ENCODE measurements at places on chromosomes 4 and X.

GRCh38 chrX:97045470-97045869 is 161.8 kb downstream of the RPA4 start:
- DNase-seq, result no peak

- DNase-seq, result no peak
These were observed 64.0 kb downstream of the RASGEF1B start for GRCh38 chr4:81407726-81408125.

DNA sequence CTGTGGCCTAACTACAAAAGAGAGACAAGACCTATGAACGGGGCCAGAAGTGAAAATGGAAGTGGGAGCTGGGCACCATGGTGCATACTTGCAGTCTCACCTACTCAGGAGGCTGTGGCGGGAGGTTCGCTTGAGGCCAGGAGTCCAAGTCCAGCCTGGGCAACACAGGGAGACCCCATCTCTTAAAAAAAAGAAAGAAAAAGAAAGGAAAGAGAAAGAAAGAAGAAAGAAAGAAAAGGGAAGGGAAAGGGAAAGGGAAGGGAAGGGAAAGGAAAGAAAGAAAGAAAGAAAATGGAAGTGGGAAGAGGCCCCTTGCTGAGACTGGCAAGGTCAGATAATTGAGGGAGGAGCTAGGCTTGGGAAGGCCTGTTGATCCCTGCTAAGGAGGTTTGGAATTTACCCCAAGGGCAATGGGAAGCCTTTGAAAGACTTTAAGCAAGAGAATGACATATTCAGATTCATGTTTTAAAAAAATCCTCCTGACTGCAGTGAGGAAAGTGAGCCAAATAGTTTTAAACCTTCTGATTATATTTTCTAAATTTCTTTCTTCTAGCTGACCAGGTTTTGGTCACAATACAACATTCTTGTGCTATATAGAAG is 17.7 kb upstream of the HERC5 start:
- no peak for DNase-seq

- DNase-seq, result no peak
These were observed 23.9 kb upstream of the CXCL13 start for GRCh38 chr4:77581724-77582123.

GRCh38 chr4:12200226-12200625 is 771.5 kb upstream of the HS3ST1 start:
- no peak for DNase-seq

- no peak for DNase-seq
These were observed 17.2 kb upstream of the SFRP2 start for GRCh38 chr4:153806073-153806472.

DNA sequence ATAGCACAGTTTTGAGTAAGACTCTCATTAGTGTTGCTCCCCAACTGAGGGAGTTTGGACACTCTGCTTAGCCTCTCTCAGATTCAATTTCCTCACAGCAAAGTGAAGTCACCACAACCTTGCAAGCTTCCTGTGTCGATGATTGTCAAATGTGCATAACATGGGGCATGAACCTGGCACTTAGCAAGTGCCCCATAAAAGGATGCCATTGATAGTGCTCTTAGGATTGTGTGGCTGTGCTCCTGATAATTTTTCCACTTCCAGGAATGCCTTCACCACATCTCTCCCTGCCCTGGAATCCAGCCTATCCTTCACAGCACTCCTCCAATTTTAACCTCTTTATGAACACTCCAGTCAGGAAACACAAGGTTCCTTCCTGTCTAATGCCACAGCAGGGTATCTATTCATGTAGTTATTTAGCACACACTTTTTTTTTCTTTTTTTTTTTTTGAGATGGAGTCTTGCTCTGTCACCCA is 309.4 kb downstream of the PPP3CA start:
- no peak for DNase-seq

- no peak for DNase-seq
These were observed 98.5 kb upstream of the ETNPPL start for GRCh38 chr4:108861334-108861733.

- no peak for DNase-seq
These were observed 172.5 kb upstream of the GATB start for GRCh38 chr4:151933122-151933827.

- no peak for DNase-seq
These were observed 192.6 kb downstream of the AFAP1 start for GRCh38 chr4:7747062-7747385.

- DNase-seq, result no peak
These were observed 52.6 kb downstream of the NAF1 start for GRCh38 chr4:163113921-163114713.

- DNase-seq, result no peak
These were observed 65.8 kb downstream of the SLIT2 start for GRCh38 chr4:20317424-20317985.

- DNase-seq, result no peak
These were observed at the start of gene PITX2 for GRCh38 chr4:110622841-110623717. Gene PITX2, minus strand, starts transcription at chr4:110623077. Its CDS starts 617 bp downstream, at chr4:110622460.

DNA sequence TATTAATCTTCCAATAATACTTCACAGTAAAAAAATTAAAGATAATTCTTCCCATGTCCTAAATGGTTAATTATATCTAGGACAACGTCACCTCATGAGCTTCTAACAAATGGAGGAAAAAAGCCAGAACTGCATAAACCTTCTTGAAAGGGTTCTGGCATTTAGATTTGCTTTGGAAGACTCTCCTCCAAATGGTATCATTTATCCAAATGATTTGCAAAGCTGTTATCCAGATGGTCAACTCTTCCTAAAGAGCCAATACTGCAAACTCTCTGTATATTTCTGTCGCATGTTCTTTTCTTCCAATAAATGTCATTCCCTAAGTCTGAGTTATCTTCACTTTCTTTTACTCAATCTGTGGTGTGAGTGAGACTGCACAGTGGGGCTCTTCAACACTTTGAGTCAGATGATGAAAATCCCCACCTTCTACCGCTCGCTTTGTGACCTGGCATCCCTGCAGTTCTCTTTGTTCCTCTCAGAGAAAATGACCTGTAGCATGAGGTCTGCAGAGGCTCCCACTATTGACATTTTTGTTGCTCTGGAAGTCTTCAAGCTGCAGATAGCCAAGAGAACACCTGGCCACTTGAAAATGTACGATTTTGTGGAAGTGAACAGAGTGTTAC is 52.9 kb downstream of the TMEM150C start:
- no peak for DNase-seq

- DNase-seq, result no peak
These were observed 427.9 kb downstream of the STIM2 start for GRCh38 chr4:27288496-27288895.

DNA sequence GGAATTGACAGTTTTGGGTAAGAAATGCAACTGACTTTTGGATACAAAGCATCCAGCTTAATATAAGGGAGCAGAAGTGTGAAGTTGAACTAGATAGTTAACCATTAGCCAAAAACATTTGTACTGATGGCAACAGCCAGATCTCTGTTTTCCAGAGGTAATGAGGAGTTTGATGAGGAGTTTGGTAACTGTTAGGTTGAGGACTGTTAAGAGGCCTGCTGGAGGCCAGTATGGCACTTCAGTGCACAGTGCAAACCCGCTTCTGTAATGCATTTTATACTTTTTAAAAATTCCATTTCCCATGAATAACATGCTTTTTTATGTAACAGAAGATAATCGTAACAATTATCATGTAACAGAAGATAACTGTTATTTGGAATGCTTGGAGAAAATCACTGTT is 30.0 kb downstream of the CDKL5 start:
- no peak for DNase-seq

DNA sequence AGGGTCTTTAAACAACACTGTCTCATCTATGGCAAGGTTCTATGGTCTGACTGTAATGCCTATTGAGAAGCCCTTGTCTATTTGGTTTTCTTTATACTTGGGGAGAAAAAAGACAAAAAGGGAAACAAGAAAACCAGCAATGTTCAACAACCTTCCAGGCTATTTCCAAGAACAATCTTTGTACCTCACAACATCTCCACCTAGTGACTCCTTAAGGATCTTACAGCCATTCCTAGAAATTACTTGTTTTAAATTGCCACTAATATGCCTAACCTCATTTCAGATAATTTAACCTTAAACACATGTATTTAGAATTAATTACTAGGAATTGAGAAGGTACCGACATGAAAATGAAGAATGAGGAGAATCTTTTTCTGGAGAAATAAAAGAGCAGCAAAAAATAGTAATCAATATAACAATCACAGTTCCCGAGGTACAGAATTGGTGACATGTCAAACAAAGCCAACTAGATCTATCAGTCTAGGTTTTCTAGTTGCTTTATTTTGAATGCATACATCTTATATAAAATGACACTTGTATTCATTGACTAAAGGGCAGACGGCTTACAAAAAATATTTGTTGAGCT is 1.6 kb upstream of the RBM46 start:
- no peak for DNase-seq

- no peak for DNase-seq
These were observed 329.2 kb downstream of the ARHGAP10 start for GRCh38 chr4:148061141-148061481.

GRCh38 chrX:10769195-10769594 is 148.8 kb upstream of the MID1 start:
- no peak for DNase-seq

GRCh38 chrX:111260451-111260850 is 9.8 kb downstream of the CAPN6 start:
- no peak for DNase-seq

DNA sequence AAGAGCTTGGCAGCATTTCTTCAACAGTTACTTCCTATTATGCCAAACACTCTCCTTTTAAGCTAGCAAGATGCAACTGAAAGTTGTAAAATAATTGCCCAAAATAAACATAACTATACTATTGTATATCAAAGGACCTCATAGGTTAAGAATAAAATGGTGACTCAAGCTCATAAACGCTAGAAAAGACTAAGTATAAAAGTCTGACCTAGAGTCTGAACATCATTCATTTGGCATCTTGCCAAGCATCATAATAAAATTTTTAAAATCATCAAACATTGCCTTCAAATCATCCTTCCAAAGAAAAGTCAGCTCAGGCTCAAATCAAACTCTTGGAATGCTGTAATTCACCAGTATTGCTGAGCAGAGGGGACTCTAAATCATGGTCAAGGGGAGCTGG is 281.2 kb downstream of the QDPR start:
- DNase-seq, result no peak

DNA sequence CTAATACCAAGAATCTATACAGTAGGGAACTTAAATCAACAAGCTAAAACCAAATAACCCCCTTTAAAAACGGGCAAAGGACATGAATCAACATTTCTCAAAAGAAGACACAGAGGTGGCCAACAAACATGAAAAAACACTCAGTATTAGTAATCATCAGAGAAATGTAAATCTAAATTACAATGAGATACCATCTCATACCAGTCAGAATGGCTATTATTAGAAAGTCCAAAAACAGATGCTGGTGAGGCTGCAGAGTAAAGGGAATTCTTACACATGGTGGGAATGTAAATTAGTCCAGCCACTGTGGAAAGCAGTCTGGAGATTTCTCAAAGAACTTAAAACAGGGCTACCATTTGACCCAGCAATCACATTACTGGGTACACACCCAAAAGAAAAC is 167.8 kb downstream of the PACRGL start:
- no peak for DNase-seq

DNA sequence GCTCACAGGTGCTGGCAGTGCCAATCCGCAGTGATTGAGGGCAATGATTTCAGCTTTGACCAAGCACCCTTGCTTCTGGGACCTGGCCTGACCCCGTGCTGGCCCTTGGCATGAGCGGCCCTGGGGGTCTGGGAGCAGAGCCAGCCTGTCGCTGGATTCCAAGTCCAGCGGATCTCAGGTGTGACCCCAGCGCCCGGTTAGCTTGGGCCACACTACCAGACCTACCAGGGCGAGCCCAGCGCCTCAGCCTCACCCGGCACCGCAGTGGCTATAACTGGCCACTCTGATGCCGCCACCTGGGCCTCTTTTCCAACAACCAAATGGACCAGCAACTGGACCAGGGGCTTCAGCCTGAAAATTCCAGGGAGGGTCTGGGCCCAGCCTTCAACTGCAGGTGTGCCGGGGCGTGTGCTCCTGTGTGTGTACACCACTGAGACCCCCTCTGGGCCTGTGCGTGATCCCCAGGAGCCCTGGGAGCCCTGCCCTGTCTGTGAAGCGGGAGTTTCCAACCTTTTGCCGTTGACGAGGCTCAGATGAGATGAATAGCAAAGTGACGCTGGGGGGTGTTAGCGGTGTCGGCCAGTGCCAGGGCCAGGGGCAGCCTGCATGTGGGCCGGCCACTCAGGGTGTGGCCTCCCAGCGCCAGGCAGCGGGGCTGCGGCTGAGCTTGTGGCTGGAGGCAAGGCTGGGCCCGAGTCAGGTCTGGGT is 658 bp downstream of the SH3TC1 start:
- no peak for DNase-seq

DNA sequence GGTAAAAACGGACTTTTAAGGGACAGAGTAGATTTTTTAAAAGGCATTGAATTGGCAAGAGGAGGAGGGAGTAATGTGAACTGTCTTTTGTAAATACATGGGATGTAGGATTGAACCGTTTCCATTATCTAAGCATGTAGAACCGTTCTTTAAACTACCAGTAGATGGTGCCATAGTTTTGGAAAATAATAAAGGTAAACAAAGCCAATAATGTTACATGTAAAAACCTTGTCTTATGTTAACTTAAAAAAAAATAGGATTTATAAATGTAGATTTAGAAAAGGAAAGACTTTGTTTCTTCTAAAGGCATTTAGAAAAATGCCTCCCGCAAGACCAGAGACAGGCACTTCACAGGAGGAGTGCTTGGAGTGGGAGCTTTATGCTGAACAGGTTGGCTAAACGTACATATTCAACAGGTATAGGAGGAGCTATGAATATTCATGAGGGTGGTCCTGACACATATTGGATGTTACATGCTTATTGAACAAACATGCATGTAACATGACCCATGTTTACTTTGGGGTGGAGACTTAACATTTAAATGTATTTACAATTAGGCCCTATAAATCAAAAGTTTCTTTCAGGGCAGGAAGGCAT is 45.5 kb upstream of the FAM241A start:
- no peak for DNase-seq

- DNase-seq, result no peak
These were observed 95.8 kb upstream of the LDB2 start for GRCh38 chr4:16993956-16994840.

GRCh38 chr4:76610751-76611547 is 175.9 kb downstream of the SHROOM3 start:
- no peak for DNase-seq

GRCh38 chr4:6625256-6625655 is 15.2 kb upstream of the MRFAP1 start:
- no peak for DNase-seq

DNA sequence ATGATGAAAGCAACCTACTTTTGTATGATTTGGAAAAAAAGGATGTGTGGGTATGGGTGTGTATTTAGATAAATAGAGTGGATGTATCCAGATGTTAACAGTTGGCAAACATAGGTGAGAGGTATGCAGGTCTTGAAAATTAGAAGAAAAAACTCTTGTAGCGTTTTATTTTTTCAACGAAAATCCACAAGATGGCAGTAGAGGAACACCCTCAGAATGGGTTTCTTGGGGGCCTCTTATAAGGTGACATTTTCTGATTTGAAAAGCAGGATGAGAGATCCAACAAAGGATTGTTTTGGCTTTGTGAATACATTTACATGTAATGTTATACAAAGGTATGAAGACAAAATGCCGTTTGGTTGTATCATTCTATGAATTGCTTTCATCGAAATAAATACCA is 68.3 kb downstream of the FMR1NB start:
- DNase-seq, result no peak

- DNase-seq, result peak; percentile 79
These were observed at the start of gene RASGEF1B for GRCh38 chr4:81471588-81472280. Gene RASGEF1B, minus strand, starts transcription at chr4:81471907. Its CDS starts 12,399 bp downstream, at chr4:81459508.

- no peak for DNase-seq
These were observed 165.0 kb downstream of the SPIN4 start for GRCh38 chrX:63186137-63186536.
